ENCODE measurements at places on chromosomes 12 and 14. TPM values are rescaled to one million over a fixed set of nuclear protein-coding genes. Genes with fewer than 3 reads are reported as not detected.

The ADAMTS20 gene
- total RNA-seq, result not detected

DNA sequence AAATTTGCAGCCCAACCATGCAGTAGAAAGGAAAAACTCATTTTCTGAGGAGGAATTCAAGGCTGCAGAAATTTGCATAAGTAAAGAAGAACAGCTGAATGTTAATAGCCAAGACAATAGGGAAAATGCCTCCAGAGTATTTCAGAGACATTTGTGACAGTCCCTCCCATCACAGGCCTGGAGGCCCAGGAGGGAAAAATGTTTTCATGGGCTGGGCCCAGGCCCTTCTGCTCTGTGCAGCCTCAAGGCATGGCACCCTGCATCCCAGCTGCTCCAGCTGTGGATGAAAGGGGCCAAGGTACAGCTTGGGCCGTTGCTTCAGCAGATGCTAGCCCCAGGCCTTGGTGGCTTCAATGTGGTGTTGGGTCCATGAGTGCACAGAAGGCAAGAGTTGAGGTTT lies 62.3 kb downstream of the ATXN7L3B start:
- DNase-seq, result no peak

DNA sequence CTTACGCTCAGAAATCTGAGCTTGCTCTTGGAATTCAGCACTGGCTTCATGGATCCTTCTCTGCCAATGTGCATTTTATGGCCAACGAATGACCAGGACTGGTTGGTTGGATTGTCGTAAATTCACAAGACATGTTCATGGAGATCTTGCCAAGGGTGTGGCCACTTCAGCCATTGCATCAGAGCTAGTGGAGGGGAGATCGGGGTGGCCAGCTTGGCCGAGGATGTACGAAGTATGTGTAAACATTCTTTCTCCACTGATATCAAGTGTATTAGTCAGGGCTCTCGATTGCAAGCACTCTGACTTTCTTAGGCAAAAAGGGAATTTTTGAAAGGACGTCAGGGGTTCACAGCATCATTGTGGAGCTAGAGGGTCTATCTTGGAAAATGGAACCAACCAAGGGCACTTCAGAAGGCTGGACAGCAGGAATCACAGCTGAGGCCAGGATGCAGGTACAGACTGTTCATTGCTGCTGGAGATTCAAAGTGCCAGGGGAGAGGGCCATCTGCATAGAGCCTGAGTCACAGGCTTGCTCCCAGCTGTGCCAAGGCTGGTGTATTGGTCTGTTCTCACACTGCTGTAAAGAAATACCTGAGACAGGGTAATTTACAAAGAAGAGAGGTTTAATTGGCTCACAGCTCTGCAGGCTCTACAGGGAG lies 32.9 kb upstream of the ADGRD1 start:
- DNase-seq, result no peak

DNA sequence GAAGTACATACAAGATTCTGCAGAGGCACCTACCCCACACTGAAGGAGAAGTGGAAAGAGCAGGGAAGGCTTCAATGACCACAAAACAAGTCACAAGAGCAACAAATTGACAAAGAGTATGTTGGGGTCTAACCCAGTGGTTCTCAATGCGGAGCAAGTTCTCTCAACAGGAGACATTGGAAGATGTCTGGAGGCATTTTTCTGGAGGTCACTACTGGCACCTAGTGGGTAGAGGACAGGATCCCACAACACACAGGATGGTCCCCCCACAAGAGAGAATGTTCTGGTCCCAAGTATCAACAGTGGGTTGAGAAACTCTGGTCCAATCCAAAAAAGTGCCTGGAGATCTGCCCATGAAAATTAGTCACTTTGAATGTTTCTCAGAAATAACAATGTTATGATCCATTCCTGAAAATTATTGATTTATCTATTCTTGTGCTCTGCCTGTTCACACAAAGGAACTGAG lies 3.4 kb downstream of the SSH1 start:
- DNase-seq, result no peak

DNA sequence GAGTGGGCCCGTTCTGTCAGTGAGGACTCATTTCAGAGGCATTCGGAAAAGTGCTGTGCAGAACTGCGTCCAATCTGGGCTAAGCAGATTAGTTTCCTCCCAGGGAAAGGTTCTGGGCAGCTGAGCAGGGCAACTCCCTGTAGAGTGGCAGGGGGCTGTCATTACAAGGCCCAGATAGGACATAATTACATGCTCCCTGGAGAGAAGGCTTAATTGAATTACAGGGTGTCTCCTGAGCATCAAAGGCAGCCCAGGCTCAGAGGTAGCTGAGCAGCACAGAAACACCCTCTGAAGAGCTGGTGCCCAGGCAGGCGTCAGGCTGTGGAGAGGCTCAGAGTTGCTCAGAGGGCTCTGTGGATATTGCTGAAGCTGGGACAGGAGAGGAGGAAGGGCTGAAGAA lies 36.0 kb downstream of the SLC8A3 start:
- DNase-seq, result no peak
